ENCODE measurements at places on chromosomes 12 and 14.

GRCh38 chr12:57899010-57899662, 42.2 kb upstream of the ATP23 start:
- DNase-seq, result peak; percentile 97

- DNase-seq, result no peak
Measured at GRCh38 chr12:98274430-98275130, 240.8 kb upstream of the TMPO start.

DNA sequence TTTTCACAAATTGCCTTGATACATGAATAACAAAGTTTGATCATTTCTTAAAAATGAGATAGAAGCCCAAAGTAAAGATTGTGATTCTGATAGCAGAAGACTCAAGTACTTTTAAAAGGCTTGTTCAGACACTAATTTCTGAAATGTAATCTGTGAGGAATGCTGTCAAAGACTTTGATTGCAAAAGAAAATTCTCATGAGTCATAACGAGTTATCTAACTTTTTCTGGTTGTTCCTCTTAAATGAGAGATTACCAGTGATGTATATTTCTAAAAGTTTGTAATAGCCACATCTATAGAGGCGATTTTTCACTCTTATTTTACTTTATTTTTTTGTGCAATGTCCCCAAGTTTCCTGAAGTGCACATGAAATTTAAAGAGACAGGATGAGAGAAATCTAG, 7.0 kb downstream of the PYGL start:
- DNase-seq, result no peak

DNA sequence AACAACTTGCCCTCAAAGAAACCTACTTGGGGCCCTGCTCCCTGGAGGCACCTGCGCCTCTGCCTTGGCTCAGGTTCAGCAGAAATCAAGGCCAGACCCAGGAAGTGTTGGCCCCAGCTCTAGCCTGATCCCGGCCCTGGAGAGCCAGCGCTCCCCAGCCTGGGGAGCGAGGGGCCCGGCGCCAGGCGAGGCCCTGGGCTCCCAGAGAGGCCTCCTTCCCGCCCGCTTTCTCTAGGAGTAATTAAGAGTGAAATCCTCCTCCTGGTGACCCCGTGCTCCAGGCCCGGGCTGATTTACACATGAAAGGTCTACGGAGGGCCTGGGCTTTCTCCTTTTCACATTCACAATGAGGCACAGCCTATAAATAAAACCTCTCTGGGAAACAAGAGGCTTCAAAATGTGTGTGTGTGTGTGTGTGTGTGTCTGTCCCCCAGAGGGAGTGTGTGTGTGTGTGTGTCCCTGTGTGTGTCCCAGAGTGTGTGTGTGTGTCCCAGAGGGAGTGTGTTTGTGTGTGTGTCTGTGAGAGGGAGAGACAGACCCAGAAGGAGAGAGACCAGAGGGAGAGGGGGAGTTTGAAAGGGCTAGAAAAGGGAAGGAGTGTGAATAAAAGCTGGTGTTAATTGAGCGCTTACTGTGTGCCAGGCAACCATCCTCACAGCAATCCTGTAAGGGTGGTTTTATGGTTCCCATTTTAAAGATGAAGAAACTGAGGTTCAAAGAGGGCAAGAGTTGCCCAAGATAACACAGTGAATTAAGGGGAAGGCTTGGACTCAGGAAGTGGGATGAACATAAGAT, 23.8 kb upstream of the COX6A1 start:
- no peak for DNase-seq

- DNase-seq, result no peak
Measured at GRCh38 chr14:52150162-52150561, 81.3 kb upstream of the NID2 start.

DNA sequence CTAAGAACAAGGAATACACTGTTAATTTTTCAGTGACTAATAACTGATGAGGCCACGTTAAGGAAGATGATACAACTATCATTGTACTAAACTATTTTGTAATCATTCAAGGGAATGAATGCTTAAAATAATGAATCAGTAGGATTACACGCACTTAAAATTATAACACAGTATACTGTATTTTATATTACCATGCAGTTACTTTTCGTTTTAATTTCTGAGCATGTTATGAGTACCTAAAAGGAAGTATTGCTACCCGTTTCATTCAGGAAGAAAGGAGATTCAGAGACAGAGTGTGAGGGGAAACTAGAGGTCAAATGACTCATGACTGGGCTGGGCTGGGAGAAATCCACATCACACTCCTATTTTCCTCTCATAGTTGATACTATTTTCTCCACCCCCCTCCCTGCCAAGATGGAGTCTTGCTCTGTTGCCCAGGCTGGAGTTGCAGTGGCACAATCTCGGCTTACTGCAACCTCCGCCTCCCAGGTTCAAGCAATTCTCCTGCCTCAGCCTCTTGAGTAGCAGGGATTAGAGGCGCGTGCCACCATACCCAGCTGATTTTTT, 202.0 kb downstream of the PPM1H start:
- DNase-seq, result no peak

- DNase-seq, result no peak
Measured at GRCh38 chr14:100734031-100734990, 7.6 kb downstream of the DLK1 start.

DNA sequence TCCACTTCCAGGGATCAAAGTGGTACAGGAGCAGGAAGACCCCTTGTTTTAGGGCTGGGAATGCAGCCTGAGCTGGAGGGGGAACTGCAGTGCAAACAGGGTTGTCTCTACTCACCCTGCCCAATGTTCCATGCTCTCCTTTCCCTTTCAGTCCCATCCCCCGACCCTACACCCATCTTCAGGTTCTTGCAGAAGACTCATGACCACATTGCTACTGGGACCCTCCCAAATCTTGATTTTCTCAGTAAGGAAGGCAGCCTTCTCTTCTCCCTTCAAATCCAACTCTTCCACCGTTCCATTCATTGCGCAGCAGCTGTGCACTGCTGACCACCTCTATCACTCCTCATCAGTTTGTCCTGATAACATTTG, 1.9 kb downstream of the SERPINA11 start:
- no peak for DNase-seq

GRCh38 chr12:74563927-74564326, 26.3 kb downstream of the ATXN7L3B start:
- no peak for DNase-seq

GRCh38 chr14:92632546-92633273, 115.7 kb downstream of the LGMN start:
- DNase-seq, result no peak

- DNase-seq, result no peak
Measured at GRCh38 chr12:132324841-132325732, 4.3 kb downstream of the GALNT9 start.

DNA sequence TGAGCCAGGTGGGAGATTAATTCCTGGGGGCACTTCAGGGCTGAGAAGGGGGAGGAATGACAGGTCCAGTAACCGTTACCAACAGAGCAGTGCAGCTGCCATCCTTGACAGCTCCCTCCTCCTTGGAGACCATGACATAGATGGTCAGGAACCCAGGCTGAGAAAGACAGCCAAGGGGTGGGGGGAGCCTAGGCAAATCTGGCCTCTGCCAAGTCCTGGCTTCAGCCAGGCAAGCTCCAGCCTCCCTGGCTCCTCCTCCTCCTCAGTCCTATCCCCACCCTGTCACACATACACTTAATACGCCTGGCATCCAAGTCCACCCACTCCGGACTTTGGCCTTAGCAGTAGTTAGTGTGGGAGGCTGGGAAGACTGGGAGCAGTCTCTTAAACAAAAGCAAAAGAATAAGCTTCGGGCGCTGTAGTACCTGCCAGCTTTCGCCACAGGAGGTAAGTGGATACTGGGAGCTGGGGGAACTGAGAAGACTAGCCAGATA, at the start of gene RDH5:
Gene RDH5, plus strand, starts transcription at position 323 of the 494 bp plus-strand sequence. CDS start 792 bp downstream, outside the sequence.
- DNase-seq, result no peak

GRCh38 chr12:116093915-116094314, 183.6 kb downstream of the MED13L start:
- no peak for DNase-seq

GRCh38 chr14:44830371-44830770, 131.4 kb downstream of the KLHL28 start:
- no peak for DNase-seq

DNA sequence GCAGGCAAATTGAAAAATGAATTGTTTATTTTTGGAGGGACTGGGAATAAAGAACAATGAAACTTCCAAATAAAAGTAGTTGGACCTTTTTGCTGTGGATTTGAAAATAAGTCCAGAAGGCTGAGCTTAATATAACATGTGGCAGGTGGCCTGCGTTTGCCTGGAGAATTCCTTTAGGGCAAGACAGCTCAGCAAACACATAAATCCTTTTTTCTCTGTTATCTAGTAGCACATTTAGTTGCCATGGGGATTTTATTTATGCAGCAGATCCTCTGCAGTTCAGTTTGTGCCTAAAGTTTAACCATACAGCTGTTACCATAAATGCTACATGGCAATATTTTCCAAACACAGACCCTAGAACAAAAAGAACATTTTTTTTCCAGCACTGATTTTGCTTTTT, 180.0 kb downstream of the NPAS3 start:
- no peak for DNase-seq

DNA sequence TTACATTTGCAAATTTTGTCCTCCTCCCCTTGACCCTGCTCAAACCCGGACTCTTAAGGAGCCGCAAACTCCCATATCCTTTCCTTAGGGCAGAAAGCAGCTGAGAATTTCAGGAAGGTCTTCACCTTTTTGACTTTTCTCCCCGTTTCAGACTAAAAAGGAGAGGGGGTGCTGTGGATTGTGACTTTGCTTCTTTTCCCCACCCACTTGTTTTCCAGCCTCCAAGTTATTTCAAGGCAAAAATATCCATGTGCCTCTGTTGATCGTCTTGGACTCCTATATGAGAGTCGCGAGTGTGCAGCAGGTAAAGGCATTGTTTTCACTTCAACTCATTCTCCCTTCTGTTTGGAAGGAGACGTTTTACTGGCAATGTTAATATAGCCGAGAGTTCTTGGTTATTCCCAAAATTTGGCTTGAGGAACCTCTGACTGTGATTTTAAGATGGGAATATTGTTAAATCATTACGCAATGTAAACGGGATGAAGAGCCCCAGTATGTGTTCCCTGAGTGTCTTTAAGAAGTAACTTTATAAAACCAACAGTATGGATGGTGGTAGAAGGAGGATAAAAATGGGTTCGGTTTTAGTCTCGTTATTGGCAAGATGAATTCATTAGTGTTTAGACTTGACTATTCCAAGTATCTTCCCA, 663 bp downstream of the LRRK2 start:
- no peak for DNase-seq

GRCh38 chr12:106093246-106093645, 45.5 kb downstream of the NUAK1 start:
- DNase-seq, result no peak

- no peak for DNase-seq
Measured at GRCh38 chr14:76784266-76784874, 23.1 kb downstream of the VASH1 start.

DNA sequence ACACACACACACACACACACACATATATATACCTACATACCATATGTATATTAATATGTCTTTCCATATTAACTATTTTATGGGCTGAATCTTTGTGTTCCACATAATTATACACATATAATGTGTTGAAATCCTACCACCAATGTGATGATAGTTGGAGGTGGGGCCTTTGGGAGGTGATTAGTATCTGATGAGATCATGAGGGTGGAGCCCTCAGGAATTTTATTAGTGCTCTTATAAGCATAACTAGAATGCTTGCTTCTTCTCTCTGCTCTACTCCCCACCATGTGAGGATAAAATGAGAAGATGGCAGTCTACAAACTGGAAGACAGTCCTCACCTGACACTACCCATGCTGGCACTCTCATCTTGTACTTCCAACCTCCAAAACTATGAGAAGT, 1193.5 kb upstream of the FLRT2 start:
- no peak for DNase-seq

DNA sequence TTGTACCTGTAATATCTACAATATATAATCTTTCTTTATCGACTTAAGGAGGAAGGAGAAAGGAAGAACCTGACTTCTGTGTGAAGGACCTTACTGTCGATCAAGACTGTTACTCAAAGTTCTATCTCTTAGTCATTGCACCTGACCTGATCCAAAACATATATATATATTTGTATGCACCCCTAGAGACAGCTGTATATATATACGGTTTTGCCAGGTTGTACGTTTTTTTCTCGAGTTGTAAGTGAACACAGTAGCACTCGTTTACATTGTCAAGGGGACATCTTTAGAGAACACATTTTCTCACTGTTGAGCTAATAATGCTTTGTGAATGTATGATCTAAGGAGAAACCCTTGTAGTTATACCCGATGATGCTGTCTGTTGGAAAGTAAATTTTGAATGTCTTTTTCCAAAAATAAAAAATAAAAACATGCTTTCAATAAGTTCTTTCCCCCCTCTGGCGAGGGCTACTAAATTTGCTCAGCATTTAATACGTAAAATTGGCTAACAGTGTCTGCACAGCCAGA, 536 bp upstream of the SLC35E3 start:
- DNase-seq, result no peak

- no peak for DNase-seq
Measured at GRCh38 chr12:7503686-7504415, at the start of gene CD163. CD163 (minus strand) TSS chr12:7503777; CDS start chr12:7503690, 87 bp downstream.

DNA sequence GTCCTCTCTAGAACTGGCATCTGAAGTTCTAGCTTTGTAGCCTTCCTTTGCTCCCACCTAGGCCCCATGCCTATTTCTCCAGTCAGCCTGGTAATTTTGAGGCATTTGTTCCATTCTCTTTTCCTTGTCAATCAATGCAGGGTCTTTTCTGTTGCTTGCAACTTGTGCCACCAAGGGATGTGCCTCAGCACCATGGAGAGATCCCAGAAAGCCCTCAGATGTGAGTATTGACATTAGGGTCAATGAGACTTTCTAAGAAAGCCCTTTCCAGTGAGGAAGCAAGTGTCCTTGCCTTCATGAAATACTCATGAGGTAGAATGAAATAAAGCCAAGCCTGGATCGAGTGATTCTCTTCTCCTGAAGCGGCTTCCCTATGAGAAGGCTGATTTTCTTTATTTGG, 213.9 kb downstream of the SLC15A4 start:
- DNase-seq, result no peak

GRCh38 chr14:100568998-100569733, 18.1 kb downstream of the BEGAIN start:
- DNase-seq, result no peak

- DNase-seq, result no peak
Measured at GRCh38 chr12:105048315-105048714, 35.9 kb downstream of the ALDH1L2 start.

DNA sequence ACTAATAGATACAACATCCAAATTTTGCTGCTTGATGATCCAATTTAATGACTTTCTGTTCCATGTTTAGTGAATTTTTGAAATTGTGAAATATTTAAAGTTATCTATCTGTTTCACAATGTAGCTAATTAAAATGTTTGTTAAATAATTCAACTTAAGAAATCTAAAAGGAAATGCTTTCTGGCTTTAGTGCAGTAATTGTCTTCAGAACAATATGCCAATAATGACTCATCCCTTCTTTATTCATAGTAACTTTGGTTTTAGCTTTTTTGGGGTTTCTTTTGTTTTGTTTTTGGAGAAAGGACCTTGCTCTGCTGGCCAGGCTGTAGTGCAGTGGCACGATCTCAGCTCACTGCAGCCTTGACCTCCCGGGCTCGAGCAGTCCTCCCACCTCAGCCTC, 479.2 kb upstream of the RGS6 start:
- no peak for DNase-seq

- DNase-seq, result no peak
Measured at GRCh38 chr14:100591453-100592371, 4.5 kb upstream of the BEGAIN start.
